Ascending aorta (tissue), 2 donors: ENCODE measurements at places on chromosomes 2 and 18. TPM values are rescaled to one million over a fixed set of nuclear protein-coding genes. Genes with fewer than 3 reads are reported as not detected.

GRCh38 chr2:17752246-17752645 lies 1.4 kb downstream of the SMC6 start:
- H3K4me3 ChIP-seq, result peak overlapping the region; percentile 94
- no peaks in the 10 kb centered on the region for H3K27me3 ChIP-seq
- no peaks in the 10 kb centered on the region for H3K36me3 ChIP-seq
- peaks cover 10% of the 10 kb centered on the region for H3K4me1 ChIP-seq
- no peak for DNase-seq

DNA sequence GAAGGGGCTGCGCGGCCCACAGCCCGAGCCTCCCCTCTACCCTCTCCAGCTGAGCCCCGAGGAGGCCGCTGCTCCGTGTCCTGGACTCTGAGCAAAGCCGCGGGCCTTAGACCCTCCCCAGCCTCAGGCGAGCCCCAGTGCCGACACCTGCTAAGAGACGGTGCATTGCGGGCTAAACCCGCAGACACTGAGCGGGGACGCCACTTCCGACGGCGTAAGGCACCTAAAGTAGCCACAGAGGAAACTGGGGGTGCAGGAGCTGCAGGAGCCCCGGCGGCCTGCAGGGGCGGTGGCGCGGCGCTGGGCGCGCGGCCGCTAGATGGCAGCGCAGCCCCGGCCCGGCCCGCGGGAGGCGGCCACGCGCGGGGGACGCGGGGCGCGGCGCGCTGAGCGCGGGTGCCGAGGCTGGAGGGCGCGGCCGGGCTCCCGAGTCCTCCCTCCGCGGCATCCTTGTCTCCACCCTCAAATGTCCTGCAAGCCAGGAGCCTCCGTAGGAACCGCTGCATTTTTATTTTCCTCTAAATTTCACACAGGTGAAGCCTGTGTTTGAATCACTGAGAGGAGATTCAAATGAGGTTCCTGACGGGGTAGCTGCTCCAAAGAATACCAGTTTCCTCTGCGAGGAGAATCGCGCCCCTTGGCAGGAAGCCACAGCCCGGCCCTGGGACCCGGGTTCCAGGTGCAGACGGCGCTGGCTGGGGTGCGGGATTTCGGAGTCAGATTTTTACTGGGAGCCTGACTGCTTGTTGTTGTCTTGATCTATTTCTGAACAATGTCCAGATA lies 650.5 kb downstream of the GALR1 start:
- H3K4me1 ChIP-seq, result no peaks in the 10 kb centered on the region
- H3K36me3 ChIP-seq, result no peaks in the 10 kb centered on the region
- no peak for DNase-seq
- H3K27ac ChIP-seq, result no peak overlapping the region
- peak overlapping the region; percentile 41 for H3K4me3 ChIP-seq

GRCh38 chr2:215602997-215603396 lies 167.1 kb upstream of the FN1 start:
- no peak for DNase-seq
- H3K27me3 ChIP-seq, result no peaks in the 10 kb centered on the region
- H3K27ac ChIP-seq, result no peak overlapping the region
- H3K4me3 ChIP-seq, result no peak overlapping the region
- no peaks in the 10 kb centered on the region for H3K36me3 ChIP-seq
- peaks cover 6% of the 10 kb centered on the region for H3K4me1 ChIP-seq

CAPG gene
- 179 TPM for total RNA-seq

- no peak overlapping the region for H3K4me3 ChIP-seq
- no peak for DNase-seq
- no peaks in the 10 kb centered on the region for H3K27me3 ChIP-seq
- H3K4me1 ChIP-seq, result no peaks in the 10 kb centered on the region
- H3K27ac ChIP-seq, result no peak overlapping the region
These were observed 22.1 kb upstream of the CRIM1 start for GRCh38 chr2:36333350-36334012.

CYP1B1 gene
- total RNA-seq, result 148 TPM

DNA sequence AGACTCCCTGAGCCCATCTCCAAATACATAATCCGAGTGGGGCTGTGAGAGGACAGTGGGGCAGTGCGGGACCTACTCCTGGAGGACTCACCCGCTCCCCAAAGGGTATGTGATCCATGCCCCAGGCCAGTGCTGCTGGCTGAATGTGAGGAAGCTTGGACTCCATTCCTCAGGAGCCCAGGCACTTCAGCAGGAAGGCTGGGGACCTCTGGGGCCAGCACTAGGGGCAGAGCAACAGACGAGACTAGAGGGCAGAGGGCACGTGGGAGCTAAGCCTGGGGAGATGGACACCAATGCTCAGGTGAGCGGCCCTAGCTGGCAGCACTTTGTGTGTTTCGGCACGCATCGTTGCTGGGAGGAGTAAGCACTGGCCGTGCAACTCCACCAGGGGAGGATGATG lies 84.9 kb downstream of the MALT1 start:
- no peak overlapping the region for H3K4me3 ChIP-seq
- no peak for DNase-seq
- no peaks in the 10 kb centered on the region for H3K4me1 ChIP-seq
- no peaks in the 10 kb centered on the region for H3K27me3 ChIP-seq
- H3K27ac ChIP-seq, result no peak overlapping the region

DNA sequence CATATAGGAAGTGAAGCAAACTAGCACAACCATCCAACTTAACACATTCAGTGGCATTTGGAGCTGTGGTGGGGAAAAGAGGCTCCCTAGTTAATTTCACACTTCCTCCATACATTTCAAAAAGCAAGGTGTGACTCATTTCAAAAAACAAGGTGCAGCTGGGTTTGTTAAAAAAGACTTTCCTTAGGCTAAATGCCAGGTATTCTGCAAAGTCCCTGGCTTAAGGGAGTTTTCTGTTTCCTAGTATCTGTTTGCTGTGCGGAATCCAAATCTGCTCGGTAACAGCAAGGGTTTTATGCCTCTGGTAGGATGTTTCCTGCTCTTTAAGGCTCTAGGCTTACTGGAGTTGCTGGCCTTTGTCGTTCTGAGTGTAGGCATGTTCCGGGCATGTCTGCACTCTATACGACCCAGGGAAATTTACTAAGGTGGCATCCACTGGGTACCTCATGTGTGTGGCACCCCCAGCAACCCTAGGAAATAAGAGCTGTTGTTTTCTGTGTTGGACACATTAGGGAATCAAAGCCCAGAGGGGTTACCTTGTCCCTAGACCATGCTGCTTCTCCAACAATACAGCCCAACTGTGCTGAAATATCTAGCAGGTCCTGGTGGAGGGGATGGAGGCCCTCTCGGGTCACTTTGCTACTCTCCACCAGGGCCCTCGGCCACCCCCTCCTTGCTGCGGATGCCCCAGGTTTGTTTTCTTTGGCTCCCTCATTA lies 634 bp upstream of the MSGN1 start:
- no peak overlapping the region for H3K27ac ChIP-seq
- no peaks in the 10 kb centered on the region for H3K4me1 ChIP-seq
- no peak for DNase-seq
- H3K4me3 ChIP-seq, result no peak overlapping the region
- H3K36me3 ChIP-seq, result no peaks in the 10 kb centered on the region
- H3K27me3 ChIP-seq, result no peaks in the 10 kb centered on the region
